ENCODE measurements at places on chromosomes 3 and 15.

DNA sequence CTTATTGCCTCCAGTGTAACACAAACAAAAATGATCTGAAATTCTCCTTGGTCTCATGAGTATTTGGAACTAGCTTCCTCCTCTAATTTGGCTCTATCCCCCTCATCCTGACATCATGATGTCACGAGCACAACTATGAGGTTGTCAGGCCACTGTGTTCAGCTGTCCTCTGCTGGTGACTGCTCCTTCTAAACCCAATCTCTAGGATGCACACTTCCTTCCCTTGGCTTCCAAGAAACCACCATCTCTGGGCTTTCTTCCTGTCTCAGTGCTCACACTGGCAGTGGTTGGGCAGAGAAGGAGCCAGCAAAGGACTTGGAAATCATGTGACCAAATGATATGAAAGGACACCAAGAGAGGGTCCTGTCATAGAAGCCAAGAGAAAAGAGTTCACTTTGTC, 30.7 kb upstream of the EIF1B start:
- DNase-seq = no peak

DNA sequence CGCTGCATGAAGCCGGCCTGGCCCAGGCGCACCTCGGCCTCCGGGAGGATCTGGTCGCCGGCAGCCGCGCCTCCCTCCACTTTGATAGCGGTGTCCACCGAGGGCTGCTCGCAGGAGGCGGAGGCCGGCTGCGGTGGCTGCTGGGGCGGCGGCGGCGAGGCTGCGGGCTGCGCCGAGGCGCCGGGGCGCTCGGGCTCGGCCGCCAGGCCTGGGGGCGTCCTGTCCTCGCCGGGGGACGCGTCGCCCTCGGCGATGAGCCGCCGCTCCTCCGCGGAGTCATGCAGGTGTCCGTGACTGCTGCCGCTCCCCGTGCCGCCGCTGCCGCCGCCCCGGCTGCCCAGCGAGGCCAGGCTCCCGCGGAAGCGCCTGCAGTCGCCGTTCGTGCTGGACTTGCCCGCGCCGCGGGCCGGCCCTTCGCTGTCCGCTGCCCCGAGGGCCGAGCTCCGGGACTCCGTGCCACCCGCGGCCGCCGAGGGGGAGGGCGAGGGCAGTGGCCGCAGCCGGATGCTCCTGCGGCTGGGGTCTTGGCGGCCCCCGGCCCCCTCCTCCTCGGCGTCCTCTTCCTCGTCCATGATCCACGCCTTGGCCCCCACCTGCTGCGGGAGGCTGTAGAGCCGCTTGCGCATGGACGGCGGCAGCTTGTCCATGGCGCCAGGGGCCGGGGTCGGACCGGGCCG, 996 bp downstream of the HCN4 start:
- no peak for DNase-seq

DNA sequence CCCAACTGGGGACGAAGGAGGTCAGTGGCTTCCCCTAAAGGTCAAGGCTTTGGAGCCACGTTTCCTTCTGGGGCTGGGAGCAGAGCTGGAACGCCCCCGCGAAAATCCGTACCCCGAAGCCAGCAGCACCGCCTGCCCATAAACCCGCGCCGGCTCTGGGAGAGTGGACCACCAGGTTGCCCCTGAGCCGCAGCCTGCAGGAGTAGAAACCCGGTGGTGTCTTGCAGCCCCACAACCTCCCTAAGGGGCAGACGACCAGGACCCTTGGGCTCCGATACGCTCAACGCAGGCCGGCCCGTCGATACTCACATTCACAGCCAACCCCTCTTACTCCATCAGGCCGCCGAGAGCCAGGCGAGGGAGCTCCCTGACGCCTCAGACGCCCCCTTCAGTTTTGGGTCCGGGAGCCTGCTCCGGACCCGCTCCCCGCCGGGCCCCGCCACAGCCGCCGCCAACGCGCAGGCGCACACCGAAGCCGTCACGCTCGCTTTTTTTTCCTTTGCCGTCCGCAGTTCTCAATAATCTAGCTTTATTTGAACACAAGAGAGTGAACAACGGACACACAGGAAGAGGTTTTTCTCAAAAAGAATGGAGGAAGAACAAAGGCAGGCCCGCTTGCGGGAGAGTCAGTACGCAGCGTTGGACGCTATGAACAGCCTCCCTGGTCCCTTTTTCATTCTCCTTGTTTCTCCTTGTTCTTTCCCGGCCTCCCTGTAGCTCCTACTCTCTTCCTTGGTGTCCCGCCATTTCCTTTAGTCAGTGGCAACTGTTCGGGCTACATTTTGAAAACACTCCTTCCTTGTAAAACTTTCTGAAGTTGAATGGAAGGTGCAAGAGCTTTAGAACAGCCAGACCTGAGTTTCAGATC, at the start of gene ZNF106:
TSS of gene ZNF106 (minus strand) at position 471 of the 868 bp plus-strand sequence. CDS start 18,852 bp downstream, outside the sequence.
- peak; percentile 87 for DNase-seq

DNA sequence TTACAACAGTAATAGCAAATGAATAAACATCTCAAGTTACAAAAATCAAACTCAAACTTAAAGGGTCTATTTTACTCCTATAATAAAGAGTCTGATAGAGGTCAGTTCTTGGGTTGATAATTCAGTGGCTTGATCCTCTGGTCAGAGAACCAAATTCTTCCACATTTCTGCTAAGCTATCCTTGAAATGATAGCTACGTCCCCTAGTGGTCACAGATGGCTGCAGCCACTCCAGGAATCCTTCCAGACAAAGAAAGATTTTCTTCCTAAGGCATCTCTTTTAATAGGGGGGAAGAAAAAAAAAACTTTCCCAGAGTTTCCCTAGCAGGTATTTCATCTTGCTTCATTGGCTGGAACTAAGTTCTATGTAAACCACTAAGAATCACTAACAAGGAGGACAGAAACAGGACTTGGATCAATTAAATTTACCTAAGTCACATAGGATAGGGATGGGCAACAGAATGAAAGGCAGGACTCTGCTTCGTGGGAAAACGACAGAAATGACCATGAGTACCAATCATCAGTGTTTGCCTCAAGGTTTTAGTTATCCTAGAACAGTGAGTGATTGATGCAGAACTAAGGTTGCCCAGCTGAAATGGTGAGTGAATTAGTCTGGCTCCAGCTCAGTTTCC, 160.7 kb downstream of the STAC start:
- no peak for DNase-seq

- DNase-seq = no peak
Measured at GRCh38 chr15:67771189-67771800, 54.0 kb upstream of the SKOR1 start.

Data from HTR-8/SVneo (cell line).